DMS 273 treated with DMSO at 0.1 percent for 48 hours (cell line): ENCODE measurements at places on chromosomes 4 and X.

DNA sequence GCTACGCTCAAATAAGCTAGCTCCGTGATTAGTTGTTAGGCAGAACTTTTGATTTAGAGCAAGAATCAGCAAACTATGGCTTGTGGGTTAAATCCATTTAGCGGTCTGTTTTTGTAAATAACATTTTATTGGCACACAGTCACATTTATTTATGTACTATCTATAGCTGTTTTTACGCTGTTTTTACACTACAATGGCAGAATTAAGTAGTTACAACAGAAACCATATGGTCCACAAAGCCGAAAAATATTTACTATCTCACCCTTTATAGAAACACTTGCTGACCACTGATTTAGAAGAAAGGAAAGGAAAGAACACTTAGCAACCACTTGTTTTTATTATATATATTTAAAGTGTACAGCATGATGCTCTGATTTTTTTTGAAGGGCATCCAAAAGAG lies 41.1 kb downstream of the THOC2 start:
- DNase-seq: no peak

GRCh38 chr4:72305080-72305479 lies 263.9 kb downstream of the ADAMTS3 start:
- DNase-seq: no peak

- DNase-seq: no peak
Measured at GRCh38 chr4:105145156-105145902, 1.3 kb upstream of the TET2 start.

DNA sequence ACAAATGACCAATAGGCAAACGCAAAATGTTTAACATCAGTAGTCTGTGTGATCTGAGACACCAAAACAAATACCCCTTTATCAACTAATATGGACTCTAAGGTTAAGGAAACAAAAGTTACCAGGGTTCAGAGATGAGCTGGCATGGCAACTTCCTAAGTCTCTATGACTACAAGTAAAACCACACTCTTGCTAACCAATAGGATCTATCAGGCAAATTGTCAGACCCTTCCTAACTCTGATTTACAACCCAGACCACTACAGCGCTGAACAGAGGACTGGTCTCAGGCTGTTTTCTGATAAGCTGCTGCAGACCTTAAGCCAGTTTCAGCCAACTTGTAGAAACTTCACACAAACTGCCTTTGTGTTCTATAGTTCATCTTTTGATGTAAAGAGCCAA lies 608.0 kb downstream of the TLL1 start:
- DNase-seq: no peak

DNA sequence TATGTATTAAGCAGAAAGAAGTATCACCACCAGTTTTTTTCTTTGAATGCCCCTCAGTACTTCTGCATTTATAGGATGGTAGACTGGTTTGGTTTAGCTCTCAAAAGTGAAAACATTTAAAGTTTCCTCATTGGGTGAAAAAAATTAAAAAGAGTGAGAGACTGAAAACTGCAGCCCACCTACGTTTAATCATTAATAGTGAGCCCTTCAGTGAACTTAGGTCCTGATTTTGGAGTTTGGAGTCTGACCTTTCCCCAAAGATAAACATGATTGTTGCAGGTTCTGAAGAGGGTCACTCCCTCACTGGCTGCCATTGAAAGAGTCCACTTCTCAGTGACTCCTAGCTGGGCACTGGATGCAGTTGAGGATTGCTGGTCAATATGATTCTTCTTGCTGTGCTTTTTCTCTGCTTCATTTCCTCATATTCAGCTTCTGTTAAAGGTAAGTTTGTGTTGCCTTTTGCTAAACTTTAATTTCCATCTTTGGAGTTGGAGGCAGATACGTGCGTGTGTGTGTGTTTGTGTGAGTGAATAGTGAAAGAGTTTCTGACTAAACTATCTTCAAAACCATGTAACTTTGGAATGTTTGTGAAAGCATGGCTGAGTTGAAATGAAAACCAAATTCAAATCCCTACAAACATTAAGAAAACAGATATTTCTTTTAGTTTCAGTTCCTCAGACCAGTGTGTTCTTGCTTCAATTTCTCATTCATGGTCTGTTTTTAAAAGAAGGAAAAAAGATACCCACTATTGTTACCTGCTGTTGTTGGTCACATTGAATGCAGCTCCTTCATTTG lies at the start of gene MTTP:
TSS of gene MTTP (plus strand) at position 295 of the 795 bp plus-strand sequence. CDS start at position 381, 86 bp downstream.
- DNase-seq: no peak

- no peak for DNase-seq
Measured at GRCh38 chr4:82842593-82842992, 44.0 kb upstream of the SCD5 start.

DNA sequence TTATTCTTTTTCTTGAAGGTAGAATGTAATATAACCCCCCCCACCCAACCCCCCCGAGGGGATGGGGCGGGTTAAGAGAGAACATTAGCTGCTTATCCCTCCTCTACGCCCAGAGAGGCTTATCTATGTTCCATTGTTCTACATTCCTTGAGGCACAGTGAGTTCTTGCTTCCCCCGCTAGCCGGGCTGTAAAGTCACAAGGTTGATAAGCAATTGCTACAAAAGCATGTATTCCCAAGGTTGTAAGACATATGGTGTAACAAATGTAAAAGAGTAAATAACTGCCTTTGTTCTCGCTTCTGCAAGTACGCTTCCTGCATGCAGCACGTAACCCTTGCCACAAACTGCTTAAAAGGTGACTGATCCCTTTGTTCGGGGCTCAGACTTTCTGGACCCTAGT lies 8.2 kb downstream of the DCAF8L2 start:
- DNase-seq: no peak

- DNase-seq: no peak
Measured at GRCh38 chr4:142556048-142556447, 290.1 kb downstream of the INPP4B start.

- no peak for DNase-seq
Measured at GRCh38 chr4:2359591-2360395, 58.7 kb downstream of the ZFYVE28 start.

DNA sequence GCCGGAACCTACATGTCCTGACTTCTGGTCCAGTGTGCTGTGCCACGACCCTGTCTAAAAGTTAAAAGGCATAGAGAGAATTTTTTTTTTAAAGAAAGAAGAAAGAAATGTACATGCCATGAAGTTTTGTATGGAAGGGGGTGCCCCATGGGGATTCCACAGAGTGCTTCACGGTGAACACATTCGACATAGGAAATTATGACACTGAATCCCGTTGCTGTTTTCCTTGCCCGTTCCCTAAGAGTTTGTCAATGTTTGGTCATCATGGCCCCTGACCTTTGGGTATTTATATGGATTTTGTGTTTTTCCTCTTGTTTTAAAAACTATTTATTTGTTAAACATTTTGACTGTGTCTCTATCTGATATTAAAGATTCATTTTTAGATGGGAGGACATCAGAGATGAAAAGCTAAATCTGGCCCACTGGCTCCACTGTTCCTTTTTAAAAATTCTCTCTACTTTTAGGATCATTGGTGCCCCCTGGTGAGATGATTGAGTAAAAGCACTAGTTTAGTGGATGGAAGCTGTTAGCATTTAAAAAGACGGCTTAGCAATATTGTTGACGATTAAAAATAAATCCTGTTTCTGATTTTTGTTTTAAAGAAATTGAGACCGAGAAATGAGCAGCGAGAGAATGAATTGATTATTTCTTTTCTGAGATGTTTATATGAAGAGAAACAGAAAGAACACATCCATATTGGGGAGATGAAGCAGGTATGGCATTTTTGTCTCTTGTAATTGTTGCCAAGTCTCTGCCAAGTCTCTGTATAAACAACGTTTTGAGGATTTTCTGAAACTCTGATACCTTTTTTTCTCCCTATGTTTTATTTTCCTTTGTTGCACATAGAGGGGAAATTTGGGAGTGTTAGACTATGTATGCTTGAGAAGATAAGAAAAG lies 75.0 kb downstream of the PTTG2 start:
- DNase-seq: no peak

DNA sequence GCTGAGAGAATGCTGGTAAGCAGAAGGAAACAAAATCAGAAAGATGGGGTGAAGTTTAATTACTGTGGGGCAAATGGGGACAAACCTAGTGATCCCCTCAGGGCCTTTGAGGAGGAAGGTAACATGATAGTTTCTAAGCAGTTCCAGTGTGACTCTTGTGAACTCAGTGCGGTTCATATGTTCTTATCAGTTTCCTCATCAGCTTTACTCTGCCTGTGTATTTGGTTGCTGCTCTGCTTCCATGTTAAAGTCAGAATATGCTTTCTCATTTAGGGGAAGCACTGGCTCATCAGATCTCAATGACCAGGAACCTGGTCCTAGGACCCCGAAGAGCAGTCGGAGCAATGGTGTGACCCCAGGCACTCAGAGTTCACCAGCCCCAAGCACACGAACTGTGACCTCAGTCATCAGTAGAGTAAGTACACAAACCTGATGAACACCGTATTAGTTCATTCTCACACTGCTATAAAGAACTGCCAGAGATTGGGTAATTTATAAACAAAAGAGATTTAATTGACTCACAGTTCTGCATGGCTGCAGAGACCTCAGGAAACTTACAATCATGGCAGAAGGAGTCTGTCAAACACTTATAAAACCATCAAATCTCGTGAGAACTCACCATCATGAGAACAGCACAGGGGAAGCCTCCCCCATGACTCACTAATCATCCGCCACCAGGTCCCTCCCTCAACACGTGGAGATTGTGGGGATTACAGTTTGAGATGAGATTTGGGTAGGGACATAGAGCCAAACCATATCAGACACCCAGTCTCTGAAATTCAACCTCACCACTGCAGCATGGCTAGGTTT lies 83.0 kb downstream of the SYTL5 start:
- no peak for DNase-seq
